Amygdala (tissue), 56 donors: ENCODE measurements at places on chromosomes 2 and 18.

- no peak for DNase-seq
Measured at GRCh38 chr2:114488841-114489530, 46.5 kb downstream of the DPP10 start.

DNA sequence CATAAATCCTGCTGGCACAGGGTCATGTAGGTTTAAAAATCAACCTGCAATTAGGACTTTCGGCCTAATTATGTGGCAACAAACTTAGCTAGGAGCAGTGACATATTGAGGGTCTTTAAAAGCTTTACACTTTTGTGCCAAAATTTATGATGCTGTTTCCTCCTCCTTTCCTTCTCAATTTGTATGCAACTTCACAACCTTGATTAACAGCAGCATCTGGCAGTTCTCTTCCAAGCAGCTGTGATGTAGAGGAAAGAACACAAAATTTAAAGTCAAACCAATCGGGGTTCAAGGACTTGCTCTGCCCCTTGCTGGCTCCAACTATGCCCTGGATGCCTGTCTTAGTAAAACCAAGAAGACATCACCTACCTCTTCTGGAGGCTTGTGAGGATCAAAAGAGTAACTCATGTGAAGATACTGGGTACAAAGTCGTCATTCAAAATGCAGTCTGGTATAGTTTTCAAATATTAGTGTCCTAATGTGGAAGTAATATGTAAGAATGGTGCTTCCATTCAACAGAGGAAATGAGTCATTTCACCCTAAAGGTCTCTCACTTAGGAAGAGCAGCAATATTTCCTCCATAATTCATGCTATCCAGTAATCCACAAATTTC is 94.7 kb downstream of the ANKRD44 start:
- DNase-seq, result no peak

DNA sequence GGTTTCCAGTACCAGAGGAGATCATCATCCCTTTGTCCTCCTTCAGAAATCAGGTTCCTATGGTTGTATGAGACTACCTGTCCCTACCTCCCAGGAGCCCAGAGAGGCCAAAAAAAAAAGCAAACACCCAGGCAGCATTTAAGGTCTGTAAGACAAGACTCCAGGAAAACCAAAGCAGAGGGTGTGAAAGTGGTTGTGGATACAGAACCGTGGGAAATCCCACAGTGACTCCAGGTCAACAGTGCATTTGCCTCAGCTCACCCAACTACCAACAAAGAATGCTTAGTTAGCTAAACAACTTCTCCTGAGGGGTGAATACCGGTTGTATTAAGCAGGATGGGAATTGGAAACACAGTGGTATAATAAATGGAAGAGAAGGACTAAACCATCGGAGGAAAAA is 83.6 kb downstream of the LBH start:
- DNase-seq, result no peak

- DNase-seq, result no peak
Measured at GRCh38 chr2:9285921-9286320, 79.3 kb downstream of the ASAP2 start.

- no peak for DNase-seq
Measured at GRCh38 chr18:46683252-46683651, 26.2 kb upstream of the LOXHD1 start.

DNA sequence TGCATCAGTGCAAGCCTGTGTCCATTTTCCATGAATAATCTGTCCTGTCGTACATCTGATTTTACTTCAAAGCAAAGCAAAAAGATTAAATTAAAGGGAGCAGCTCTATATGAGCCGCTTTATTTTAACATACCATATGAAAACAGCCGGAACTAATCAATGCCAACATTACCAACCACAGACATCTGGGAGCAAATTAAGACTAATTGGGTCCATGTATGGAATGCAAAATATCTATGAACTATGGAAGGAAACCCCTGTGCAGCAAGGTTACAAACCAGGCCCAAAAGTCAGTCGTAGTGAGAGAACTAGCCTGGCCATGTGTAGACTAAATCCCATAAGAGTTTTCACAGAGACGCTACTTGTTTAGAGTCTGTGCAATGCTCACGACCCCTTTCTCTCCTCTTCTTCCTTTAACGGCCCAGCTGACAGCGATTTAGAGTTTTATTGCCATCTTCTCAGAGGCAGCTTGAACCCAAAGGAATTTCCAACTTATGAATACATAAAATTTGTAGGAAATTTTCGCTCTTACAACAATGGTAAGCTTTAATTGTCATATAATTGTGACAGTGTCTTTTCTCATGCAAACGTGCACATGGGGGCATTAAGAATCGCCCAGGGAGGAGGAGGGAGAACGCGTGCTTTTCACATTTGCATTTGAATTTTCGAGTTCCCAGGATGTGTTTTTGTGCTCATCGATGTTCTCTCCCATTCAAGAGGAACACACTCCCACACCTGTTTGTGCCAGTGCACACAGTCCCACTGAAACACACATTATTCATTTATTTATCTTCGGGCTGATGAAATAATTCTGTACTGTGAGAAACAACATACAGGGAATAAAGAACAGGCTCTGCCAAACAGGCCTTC is 52.9 kb upstream of the RPL31 start:
- no peak for DNase-seq

GRCh38 chr2:51290725-51291124 is 258.8 kb upstream of the NRXN1 start:
- no peak for DNase-seq

DNA sequence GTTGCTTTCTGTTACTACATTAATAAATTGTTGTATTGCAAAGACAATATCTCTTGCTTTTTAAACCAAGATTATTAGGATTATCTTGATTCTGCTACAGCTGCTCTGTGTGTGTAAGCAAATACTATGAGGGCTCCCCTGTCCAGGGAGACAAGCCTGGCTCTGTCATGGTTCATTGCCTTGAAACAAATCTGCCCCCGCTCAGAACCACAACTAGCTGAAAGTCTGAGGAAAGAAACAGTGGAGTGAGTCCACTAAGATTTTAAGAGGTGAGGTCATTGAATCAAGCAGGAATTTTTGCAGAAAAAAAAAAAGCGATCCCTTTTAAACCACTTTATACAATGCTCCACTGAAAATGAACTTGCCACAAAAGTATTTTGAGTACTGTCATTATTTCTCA is 30.8 kb upstream of the LRRTM4 start:
- no peak for DNase-seq
